ENCODE measurements at places on chromosomes 11 and 22.
A peak's percentile ranks its signal among the peaks of the same experiment; 100 is the strongest.

DNA sequence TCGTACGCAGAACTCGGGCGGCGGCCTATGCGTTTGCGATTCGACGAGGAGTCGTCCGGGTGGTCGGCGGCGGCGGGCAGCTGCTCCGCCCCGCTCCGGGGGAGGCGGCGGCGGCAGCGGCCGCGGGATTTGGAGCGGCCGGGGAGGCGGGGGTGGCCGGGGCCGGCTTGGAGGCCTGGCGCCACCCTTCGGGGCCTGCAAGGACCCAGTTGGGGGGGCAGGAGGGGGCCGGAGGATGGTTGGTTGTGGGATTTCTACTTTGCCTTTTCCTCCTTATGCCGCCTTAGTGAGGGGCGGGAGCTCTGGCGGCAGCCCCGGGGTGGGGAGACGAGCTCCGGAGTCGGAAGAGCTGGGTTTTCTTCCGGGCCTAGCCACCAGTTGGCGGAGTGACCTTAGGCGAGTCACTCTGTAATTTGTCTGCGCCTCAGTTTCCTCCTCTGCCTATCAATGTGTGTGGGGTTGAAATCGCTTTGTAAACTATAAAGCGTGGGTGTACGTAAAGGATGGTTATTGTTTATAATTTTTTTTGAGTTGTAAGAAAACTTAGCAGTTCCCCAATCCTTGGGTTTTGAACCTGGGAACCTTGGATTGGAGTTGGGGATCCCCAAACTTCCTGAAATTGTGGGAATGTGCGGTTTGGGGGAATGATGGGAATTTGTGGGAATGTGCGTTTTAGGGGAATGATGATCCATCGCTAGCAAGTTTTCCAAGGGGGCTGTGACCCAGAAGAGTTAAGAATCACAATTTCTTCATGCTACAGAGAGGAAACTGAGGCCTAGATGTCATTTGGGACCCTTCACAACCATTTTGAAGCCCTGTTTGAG lies 679 bp downstream of the TUG1 start:
- DNase-seq: peak; percentile 7

DNA sequence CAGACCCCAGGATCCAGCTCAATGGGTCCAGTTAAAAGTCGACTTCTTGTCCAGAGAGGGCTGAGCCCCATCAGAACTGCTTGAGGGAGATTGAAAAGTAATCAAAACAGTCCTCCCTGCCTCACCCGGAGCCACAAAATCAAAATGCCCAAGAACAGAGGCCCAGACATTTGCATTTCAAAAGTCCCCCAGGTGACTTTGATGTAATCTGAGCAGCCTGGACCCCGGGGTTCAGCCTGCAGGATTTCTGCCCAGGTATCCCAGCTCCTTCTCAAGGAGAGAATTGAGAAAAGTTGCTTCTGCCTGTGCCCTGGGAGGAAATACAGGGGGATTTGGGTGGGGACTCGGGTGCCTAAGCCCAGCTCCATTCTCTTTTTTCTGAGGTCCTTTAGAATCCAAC lies 1385.0 kb downstream of the TBC1D22A start:
- DNase-seq: no peak

GRCh38 chr11:21142007-21142406 lies 472.6 kb downstream of the NELL1 start:
- no peak for DNase-seq

DNA sequence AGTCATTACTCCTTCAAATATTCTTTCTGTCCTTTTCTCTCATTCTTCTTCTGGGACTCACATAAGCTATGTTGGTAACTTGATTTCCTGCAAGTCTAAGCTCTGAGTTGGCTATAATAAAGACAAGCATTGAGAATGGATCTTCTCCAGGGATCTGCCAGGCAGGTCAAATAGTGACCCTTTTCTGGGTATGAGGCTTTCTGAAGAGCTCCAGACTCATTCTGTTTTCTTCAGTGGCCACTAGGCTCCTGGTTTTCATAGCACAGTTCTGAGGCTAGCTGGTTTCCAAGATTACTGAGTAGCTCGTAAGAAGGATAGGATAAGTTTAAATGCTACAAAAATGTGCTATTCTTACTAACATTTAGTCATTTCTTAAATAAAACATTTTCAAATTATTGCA lies 38.3 kb downstream of the TMPRSS5 start:
- no peak for DNase-seq

GRCh38 chr11:64711956-64712362 lies 11.0 kb downstream of the NRXN2 start:
- no peak for DNase-seq

DNA sequence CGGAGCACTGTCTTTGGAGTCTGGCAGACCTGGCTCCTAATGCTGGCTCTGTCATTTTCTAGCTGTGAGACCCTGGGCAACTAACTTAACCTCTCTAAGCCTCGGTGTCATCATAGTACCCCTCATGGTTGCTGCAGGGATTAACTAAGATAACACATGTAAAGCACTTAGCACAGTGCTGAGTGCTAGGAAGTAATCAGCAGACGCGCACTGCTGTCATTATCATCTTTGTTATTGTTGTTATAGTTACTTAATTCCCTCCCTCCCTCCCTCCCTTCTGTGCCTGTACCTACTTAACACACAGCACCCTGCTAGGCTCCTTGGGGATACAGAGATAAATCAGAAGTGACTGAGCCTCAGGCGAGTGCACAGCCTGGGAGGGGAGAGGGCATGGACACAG lies 104.7 kb upstream of the PITPNB start:
- DNase-seq: no peak

GRCh38 chr11:57343825-57344224 lies 5.7 kb downstream of the P2RX3 start:
- DNase-seq: no peak

- DNase-seq: no peak
Measured at GRCh38 chr22:40213478-40213877, 35.8 kb downstream of the TNRC6B start.

GRCh38 chr22:35742342-35743100 lies 24.8 kb downstream of the APOL5 start:
- DNase-seq: peak; percentile 84

DNA sequence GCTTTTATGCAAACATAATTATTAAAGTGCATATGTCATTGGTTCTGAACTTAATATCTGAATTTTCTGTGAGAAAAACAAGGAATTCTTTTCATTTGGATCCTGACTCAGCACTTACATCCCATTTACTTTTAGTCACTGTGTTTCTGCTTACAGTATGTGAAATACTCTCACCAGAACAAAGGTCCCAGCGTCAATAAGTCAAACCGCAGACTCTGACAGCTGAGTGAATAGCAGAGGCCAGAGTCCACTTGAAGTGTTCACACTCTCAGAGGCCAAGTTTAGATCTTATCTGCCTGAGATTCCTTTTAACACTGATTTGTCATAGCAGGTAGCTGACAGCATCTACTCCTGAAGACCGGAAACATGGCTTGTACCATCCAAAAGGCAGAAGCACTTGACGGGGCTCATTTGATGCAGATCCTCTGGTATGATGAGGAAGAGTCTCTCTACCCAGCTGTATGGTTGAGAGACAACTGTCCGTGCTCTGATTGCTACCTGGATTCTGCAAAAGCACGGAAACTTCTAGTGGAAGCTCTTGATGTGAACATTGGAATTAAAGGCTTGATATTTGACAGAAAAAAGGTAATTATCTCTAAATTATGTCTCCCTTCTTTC lies 14.6 kb downstream of the BBOX1 start:
- peak; percentile 52 for DNase-seq

GRCh38 chr11:110160016-110160415 lies 66.8 kb downstream of the ZC3H12C start:
- peak; percentile 38 for DNase-seq

DNA sequence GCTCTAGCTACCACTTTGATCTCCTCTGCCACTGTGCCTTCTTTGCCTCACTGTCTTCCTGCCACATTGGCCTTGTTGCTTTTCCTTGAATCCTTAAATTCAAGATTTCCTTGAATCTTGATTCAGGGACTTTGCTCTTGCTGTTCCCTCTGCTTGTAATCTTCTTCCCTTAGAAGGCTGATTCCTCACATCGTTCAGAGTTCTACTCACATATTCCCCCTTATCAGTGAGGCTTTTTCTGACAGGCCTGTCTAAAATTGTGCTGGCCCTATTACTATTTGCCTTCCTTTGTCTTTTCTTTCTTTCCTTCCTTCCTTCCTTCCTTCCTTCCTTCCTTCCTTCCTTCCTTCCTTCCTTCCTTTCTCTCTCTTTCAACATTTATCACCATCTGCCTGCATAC lies 206.9 kb upstream of the CCDC90B start:
- DNase-seq: no peak

- DNase-seq: no peak
Measured at GRCh38 chr11:12076840-12077534, 33.4 kb upstream of the MICAL2 start.

- DNase-seq: no peak
Measured at GRCh38 chr11:112643416-112643815, 317.8 kb upstream of the NCAM1 start.

GRCh38 chr11:69000831-69001242 lies 12.2 kb downstream of the MRGPRF start:
- peak; percentile 13 for DNase-seq

DNA sequence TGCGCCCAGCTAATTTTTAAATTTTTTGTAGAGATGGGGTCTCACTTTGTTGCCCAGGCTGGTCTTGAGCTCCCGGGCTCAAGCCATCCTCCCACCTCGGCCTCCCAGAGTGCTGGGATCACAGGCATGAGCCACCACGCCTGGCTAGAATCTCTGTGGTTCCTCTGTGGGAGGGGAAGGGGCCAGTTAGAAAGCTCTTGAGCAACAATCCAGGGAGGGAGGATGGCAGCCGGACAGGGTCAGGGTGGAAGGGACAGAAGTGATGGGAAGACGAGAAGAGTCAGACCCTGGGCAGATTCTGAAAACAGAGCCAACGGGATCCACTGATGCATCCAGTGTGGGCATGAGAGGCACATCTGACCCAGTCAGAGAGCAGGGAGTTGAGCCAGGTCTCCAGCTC lies 38.9 kb upstream of the MN1 start:
- no peak for DNase-seq

- DNase-seq: no peak
Measured at GRCh38 chr11:64130618-64131017, 35.3 kb downstream of the MACROD1 start.

- DNase-seq: peak; percentile 48
Measured at GRCh38 chr11:128582496-128583366, 4.6 kb downstream of the ETS1 start.

DNA sequence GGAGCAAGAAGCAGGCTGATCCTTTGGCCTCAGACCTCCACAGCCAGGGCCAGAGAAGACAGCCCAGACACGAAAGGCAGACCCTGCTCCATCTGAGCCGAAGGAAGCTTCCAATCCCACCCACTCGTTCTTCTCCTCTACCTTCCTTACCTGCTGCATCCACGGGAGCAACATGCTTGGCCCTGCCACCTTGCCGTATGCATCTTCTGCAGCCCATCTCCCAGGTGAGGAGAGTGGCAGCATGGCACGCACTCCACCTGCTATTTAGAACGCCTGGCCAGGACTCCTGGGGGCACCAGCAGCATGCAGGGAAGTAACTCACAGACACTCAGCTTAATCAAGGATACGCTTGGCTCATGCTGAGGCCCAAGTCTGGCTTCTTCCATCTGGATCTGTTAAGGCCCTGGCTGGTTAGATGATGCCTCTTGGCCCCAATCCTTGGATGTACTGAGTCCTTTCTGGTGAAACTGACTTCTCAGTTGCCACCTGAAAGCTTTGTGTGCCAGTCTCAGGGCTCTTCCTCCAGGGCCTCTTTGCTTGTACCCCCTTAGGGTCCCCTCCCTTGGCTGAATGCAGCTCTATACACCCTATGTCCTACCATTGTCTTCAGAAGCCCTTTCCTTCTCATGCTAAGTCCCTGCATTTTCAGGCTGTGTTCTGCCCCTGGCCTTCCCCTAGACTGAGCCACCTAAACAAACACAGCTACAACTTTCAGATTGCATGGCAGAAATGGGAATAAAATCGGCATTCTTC lies 604.9 kb downstream of the BUD13 start:
- no peak for DNase-seq

DNA sequence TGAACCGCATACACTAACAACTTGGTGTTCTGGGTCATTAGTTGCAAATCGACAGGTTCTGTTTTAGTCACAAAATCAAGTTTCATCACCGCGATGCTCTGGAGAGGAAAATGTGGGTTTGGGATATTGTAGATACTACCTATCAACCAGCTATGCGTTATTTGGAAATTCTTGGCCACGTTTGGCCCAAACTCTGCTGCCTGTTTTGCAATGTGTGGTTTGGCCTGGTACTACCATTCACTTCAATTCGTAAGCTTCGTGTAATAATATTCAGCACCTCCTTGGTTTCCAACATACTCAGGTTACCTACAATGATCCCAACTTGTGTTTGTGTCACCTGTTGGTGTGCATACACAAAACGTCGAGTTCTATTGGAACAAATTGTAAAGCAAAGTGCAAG lies 16.2 kb upstream of the ACER3 start:
- no peak for DNase-seq

DNA sequence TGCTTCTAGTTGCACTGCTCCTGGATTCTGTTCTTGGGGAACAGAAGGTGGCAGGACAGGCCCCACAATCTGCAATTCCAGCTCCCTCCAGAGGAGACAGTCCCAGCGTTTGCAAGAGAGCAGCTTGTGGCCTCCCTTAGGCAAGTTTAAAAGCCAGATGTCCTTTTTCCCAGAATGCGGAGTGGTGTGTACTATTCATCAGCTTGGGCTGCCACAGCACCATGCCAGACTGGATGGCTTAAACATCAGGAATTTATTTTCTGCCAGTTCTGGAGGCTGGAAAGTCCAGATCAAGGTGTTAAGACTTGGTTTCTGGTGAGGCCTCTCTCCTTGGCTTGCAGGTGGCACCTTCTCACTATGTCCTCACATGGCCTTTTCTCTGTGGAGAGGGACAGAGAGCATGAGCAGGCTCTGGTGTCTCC lies 11.7 kb downstream of the MIAT start:
- DNase-seq: no peak

DNA sequence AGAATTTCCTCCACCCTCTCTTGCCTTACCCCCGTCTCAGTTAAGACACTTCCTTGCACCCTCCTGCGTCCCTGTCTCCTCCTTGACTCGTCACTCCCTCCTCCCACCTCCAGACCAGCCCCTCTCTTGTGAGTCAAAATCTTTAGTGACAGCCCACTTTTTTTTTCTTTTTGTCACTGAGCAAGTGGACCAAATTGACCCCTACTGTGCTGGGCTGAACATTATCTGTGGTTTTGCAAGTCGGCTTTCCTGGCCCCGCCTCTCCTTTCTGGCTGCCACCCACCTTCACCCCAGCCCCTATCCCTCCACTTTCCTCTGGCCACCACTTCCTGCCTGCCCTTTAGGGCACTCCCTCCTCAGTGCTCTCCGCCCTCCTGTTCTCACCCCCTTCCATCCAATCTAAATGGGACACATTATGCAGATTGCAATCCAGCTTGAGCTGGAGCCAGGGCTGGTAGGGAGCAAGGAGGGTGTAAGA lies at the start of gene APLNR:
APLNR (minus strand) TSS at position 47 of the 478 bp plus-strand sequence. CDS start 246 bp downstream, outside the sequence.
- DNase-seq: no peak

- no peak for DNase-seq
Measured at GRCh38 chr11:1126491-1126926, 31.2 kb upstream of the MUC5AC start.

DNA sequence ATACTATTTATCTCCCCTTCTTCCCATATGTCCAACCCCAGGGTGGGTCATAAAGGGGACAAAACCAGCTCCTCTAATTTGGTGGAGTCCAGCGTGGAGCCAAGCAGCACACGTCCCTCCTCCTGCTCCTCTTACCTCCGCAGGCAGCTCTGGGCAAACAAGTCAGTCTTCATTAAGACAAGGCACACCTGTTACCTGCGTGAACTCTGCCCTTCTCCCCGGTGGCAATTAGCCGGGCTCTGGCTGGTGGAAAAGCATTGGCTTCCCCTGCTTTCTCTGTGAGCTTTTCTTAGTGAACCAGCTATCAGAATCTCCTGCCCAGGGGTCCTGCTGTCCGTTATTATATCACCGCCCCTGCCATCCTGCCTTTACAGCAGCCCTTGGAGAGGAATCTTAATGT lies 418.7 kb upstream of the CADM1 start:
- DNase-seq: no peak
